ENCODE measurements at places on chromosomes 5 and 9.

- DNase-seq = no peak
Measured at GRCh38 chr9:136218271-136218670, 13.3 kb upstream of the LHX3 start.

- no peak for DNase-seq
Measured at GRCh38 chr9:93902051-93902779, 52.9 kb downstream of the BARX1 start.

DNA sequence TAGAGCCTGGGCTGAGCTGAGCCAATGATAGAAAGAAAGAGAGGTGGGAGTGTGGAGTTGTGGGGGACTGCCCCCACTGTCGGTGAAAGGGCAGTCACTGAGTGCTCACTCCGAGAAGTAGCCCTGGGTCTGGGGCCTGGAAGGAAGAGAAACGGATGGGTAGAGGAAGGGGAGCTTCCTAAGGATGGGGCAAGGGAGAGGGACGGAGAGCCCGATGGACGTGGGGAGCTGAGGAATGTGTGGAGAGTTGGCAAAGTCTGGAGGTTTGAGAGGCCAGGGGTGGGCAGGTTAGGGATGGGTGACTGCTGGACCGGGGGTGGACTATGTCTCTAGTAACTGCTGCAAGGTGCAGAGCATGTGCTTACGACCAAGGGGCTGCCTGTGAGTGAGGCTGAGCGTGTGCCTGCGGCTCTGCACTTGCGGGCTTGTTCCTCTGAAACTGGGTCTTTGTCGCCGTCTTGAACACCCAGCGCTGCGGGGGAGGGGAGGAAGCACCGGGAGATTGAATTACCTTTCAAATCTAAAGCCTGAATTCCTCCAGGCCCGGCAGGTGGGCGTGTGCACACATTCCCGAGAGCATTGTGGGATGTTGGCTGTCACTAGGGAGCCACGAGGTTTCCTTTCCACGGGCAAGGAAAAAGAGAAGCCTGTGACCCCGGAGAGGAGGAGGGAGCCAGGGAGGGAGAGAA, 76.4 kb upstream of the ARAP3 start:
- DNase-seq = no peak

- DNase-seq = no peak
Measured at GRCh38 chr9:35538361-35539234, 48.7 kb downstream of the RUSC2 start.

- DNase-seq = no peak
Measured at GRCh38 chr5:109694451-109694891, 4.7 kb downstream of the MAN2A1 start.

DNA sequence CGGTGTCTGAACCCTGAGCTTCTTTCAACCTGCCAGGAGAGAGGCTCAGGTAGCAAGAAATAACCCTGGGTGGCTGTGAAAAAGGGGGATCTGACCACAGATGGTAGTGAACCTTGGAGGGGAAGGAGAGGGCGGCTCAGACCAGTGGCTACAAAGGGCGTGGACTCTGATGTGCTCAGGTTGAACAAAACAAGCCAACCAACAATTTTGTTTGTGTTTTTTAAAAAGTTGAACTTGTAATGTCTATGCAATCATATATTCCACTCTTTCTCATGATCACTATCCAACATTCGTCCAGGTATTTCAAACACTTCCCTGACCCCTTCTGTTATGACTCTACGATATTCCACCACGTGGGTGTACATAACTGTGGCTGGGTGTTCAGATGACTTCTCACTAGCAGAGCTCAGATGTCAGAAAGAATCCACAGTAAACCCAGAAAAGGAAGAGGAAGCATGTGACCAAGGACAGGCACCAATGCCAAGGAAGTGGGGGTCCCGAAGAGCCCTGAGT, 20.0 kb downstream of the PTPN3 start:
- no peak for DNase-seq

- DNase-seq = no peak
Measured at GRCh38 chr9:27535701-27536118, 6.1 kb upstream of the MOB3B start.

- no peak for DNase-seq
Measured at GRCh38 chr5:126098330-126099017, 324.7 kb upstream of the GRAMD2B start.

- DNase-seq = no peak
Measured at GRCh38 chr5:7828269-7828668, 22.7 kb downstream of the CFAP90 start.

GRCh38 chr5:76367623-76368371, 35.3 kb upstream of the IQGAP2 start:
- DNase-seq = peak; percentile 5

GRCh38 chr9:127779136-127779981, 893 bp upstream of the SH2D3C start:
- peak; percentile 53 for DNase-seq

- no peak for DNase-seq
Measured at GRCh38 chr5:88819301-88819999, 63.5 kb downstream of the MEF2C start.

GRCh38 chr5:111121926-111122325, 29.8 kb downstream of the WDR36 start:
- DNase-seq = no peak

DNA sequence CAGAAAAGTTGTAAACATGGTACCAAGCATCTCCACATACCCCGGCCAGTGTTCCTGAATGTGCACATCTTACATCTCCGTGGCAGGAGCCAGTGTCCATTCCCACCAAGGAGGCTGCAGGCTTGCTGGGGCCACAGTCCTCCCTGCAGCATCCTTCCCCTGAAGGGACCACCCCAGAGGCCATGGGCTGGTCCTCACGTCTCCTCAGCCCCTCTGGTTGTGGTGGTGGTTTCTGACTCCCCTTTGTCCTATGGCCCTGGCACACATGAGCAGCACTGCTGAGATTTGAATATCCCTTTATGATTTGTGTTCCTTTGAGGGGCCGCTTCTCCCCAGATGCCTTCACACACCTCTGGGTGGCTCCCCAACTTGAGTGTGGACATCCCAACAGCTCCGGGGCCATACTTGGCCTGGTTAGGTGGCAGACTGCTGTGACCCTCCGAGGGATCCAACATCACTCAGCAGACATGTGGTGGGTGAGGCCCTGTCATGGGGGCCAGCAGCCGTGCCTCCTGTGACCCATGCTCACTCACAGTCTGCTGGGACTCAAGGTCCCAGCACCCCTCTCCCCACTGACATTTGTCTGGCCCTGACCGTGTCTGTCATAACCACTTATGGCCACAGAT, 14.3 kb downstream of the PHF2 start:
- no peak for DNase-seq

DNA sequence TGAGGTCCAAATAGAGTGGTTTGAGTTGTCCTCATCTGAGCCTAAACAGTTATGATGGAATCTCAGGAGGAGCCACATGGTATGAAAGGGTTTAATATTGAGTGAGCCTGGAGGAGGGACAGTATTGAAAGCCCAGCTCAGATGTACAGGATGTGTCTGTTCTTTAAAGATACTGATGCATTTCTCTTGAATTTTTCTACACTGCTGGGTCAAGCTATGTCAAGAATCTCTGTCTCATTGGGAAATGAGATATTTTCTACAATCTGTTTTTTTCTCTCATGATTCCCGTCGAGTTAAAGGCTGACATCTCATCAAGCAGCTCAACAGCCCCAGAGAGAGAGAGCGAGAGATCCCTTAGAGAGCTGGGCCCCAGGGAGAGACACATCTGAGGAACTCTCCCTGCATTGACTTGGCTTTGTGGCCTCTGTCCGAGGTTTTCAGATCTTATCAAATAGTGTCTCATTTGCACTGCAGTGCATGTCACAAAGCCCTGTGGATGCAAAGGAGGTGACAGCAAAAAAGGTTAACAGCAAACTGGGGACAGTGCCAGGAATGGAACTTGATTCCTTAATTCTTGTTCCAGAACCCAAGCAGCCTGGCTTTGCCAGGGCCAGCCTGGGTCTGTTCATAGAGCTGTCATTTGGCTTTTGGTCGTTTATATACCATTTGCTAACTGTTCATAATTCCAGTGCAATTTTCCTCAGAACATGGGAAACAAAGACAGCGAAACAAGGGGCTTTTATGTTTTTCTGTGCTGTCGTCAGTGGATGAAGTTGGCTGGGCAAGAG, 19.0 kb upstream of the ACTBL2 start:
- DNase-seq = no peak

DNA sequence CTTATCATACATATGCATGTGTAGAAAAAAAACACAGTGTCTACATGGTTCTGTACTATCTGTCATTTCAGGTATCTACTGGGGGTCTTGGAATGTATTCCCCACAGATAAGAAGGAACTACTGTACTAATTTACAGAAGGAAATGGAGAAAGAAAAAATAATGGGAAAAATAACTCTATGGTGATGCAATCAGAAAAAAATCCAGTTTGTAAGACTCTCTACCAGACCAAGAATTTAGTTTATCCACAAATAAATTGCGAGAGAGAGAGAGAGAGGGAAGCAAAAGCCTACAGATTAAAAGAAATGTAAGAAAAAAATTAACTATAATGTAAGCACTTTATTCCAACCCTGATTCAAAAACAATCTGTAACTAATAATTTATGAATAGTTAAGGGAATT, 708.6 kb upstream of the ZNF608 start:
- no peak for DNase-seq

DNA sequence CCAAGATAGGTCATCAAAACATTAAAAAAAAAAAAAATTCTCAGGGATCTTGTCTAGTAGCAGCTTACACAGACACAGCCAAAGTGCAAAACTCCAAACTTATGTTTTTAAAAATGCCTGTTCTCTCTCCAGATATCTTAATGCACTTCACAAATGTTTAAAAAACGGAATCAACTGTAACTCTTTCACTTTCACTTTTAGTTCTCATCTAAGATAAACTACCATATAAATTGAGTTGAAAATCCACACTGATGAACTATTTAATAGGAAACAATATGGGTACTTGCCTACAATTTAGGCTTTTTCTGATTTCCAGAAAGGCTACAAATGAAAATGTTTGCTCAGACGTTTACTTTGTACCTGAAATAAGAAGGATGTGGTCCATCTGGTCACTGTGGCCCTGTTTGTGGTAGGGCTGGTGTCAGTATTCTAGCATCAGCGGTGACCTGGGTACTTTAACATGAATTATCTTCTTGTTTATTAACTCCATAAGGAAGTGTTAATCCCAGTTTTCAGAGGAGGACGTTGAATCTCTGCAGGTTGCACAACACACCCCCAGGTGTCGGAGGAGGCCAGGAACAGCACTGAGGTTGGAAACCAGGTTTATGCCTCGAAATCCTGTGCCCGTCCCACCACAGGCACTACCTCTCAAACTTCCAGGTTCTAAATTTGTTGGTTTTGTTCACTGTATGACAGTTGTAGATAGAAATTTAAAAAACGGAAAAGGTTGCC, 13.3 kb upstream of the LPCAT1 start:
- no peak for DNase-seq

DNA sequence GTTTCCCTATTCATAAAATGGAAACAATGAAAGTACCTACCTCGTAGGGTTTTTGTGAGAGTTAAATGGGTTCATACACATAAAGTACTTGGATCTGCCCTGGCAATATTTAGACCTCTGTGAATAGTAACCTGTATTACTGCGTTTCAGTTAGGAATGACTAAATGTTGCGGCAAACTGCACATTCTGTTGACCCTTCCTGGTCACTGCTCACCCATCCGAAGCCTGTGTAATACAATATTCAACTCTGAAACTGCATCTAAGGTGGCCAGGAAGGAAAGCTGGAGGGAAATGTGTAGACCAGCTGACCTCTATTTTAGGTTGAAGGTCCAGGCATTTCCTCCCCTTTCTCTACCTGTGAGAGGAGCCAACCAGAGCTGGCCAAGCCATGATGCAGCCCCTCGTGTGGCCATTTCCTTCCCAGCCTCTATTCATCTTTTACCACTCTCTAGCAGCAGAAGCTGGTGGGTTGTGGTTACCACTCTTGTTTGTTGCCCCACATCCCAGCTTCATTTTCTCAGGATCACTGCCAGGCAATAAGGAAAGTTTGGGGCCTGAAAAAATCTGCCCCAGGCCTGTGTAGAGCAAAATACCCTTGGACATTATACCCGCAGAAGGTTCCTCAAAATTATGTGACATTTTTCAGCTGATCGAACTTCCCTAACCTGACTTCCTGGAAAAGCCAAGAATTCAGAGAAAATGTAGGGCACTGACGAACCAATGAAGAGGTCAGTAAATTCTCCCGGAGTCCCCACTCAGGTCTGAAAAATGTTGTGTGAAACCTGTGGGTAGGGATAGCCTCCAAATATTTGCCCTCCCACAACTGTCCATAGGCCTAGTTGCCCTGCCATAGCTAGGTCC, 20.5 kb upstream of the PDCD1LG2 start:
- no peak for DNase-seq

DNA sequence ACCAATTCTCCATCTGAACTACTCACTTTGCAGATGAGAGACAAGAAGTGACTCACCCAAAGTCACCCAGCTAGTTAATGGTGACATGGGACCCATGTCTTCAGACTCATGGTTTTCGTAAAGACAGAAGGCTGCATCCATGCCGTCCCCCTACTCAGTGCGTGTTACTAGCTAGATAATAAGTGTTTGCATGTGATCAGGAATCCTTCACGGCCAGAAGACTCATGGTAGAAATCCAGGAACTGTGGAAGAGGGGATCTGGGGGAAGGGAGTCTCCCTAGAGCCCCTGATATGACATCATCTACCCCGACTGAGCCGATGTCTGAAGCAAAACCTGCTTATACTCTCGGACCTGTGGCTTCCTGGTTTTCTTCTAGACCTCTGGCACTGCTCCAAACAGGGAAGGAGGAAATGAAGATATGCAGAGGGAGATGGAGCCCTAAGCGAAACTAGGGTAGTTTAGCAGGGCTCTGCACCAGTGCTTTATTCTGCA, 3.3 kb downstream of the RNF183 start:
- no peak for DNase-seq

DNA sequence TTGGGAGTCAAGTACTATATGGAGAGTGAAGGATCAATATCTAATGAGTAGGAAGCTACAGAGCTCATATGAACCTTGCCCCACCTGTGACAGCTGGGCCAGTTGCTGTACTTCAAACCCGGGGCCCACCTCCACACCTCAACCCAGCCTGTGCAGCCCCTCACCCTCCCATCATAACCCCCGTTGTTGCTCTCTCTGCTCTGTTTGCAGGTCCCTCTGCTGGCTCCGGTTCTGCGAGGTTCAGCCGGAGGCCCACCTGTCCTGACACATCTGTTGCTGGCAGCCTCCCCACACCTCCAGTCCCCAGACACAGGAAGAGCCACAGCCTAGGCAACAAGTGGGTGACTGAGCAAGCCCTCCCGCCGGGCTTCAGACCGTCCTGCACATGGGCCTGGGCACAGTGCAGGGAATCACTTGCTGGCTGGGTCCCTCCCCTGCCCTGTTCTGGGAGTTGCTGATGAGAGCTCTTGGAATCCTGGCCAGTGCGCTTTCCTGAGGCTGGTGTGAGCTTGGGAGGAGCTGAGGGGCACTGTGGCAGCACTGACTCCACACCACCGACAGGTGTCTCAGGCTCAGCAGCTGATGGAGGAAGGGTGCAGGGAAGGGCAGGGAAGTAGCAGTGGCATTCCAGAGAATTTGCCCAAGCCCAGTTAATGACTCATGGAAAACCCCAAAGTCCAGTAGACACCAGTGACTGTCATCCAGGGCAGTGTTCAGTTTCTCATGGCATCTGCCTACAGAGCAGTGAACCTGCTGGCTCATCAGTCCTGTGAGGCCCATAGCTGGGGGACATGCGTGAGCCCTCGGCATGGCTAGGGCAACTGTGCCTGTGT, 69.5 kb upstream of the GARNL3 start:
- no peak for DNase-seq

- no peak for DNase-seq
Measured at GRCh38 chr5:87359106-87359505, 53.6 kb downstream of the CCNH start.

- no peak for DNase-seq
Measured at GRCh38 chr9:100120286-100120685, 21.2 kb downstream of the INVS start.

Measured in activated T-cell treated with anti-CD3 and anti-CD28 coated beads for 48 hours (primary cell).